CD4-positive, alpha-beta memory T cell (primary cell): ENCODE measurements at places on chromosomes 1 and 21. TPM values are rescaled to one million over a fixed set of nuclear protein-coding genes. Genes with fewer than 3 reads are reported as not detected.
A peak's percentile ranks its signal among the peaks of the same experiment; 100 is the strongest.

CDCA8 gene
- polyA plus RNA-seq = 1.2 TPM

SLC25A34 gene
- polyA plus RNA-seq = not detected

LENEP gene
- not detected for polyA plus RNA-seq

RGSL1 gene
- 0.07 TPM for polyA plus RNA-seq

ITSN1 gene
- 3.1 TPM for polyA plus RNA-seq

NIBAN1 gene
- 32.9 TPM for polyA plus RNA-seq

CFAP45 gene
- polyA plus RNA-seq = 0.15 TPM

TNFSF18 gene
- not detected for polyA plus RNA-seq

IVL gene
- polyA plus RNA-seq = not detected

RNU1-2 gene
- not detected for polyA plus RNA-seq

LRRC8D gene
- 70.1 TPM for polyA plus RNA-seq

DNA sequence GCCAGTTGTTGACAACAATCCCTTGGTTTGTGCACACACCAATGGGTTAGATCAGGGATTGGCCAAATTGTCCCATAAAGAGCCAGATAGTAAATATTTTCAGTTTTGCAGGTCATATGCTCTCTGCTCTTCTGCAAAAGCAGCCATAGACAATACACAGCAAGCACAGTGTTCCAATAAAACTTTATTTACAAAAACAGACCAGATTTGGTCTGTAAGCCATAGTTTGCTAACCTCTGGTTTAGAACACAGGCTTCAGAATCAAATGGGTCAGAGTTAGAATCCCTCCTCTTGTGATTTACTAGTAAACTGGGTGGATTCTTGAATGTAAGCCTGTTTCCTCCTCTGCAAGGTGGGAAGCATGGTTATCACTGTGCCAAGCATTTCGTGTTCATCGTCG lies 65.3 kb upstream of the EFHD2 start:
- no peaks in the 10 kb centered on the region for H3K36me3 ChIP-seq
- H3K27me3 ChIP-seq = no peaks in the 10 kb centered on the region
- peaks cover 70% of the 10 kb centered on the region for H3K4me1 ChIP-seq
- H3K27ac ChIP-seq = no peak overlapping the region
- DNase-seq = no peak
- H3K4me3 ChIP-seq = no peak overlapping the region

DNA sequence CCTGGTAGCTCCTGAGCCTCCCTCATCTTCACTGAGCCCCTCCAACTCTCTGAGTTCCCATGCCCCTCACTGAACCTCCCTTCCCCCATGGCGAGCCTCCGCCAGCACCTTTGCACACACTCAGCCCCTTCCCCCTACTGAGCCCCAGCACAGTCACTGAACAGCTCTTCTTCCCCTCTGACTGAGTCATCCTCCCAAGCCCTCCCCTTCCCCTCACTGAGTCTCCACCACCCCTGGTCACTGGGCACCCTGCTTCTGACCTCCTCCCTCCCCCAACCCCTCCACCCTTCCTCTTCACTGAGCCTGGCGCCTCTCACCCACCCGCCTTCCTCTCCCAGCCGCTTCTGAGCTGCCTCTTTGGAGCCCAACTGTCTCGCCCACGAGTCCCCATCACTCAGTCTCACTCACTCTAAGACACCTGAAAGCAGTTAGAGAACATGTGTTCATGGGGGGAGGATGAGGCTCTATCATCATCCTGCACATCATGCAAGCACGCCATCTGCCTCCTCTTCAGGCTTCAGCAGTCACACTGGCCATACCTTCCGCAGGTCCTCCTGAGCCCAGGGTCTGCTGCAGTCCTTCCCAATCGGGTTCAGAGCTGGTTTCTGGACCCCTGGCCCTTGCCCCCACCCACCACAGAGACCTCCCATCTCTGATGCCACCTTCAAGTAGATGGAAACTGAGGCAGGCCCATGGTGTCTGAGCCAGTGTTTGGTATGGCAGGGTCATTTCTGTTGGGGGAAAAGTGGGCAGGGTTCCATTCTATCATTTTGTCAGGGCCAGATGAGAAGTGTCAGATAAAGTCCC lies 2.0 kb upstream of the TRNP1 start:
- H3K27ac ChIP-seq = no peak overlapping the region
- peaks cover 14% of the 10 kb centered on the region for H3K27me3 ChIP-seq
- no peaks in the 10 kb centered on the region for H3K36me3 ChIP-seq
- H3K4me3 ChIP-seq = no peak overlapping the region

DNA sequence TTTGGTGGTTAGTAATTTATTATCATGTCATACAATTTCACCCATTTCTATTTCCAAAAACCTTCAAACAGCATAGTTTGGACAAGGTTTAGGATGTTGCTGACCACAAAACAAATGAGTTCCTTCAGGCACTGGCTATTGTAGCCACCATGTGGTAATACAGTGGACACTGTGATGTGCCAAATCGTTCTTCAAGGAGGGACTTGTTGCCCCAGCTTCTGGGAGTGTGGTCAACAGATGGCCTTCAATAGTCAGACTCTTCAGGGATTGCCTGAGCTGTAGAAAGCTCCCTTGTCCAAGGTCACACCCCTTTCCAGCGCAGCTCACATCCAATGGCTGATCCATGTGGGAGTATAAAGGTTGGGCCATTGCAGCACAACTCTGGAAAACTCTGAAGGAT lies 2.6 kb downstream of the PDE4B start:
- H3K4me1 ChIP-seq = no peaks in the 10 kb centered on the region
- peaks cover 3% of the 10 kb centered on the region for H3K27me3 ChIP-seq
- no peak overlapping the region for H3K27ac ChIP-seq
- no peak for DNase-seq
- no peaks in the 10 kb centered on the region for H3K36me3 ChIP-seq

GRCh38 chr1:151055581-151055980 lies 3.8 kb downstream of the CDC42SE1 start:
- peak overlapping the region; percentile 87 for H3K4me3 ChIP-seq
- peaks cover 46% of the 10 kb centered on the region for H3K36me3 ChIP-seq
- H3K4me1 ChIP-seq = peaks cover 72% of the 10 kb centered on the region
- no peak for DNase-seq

DNA sequence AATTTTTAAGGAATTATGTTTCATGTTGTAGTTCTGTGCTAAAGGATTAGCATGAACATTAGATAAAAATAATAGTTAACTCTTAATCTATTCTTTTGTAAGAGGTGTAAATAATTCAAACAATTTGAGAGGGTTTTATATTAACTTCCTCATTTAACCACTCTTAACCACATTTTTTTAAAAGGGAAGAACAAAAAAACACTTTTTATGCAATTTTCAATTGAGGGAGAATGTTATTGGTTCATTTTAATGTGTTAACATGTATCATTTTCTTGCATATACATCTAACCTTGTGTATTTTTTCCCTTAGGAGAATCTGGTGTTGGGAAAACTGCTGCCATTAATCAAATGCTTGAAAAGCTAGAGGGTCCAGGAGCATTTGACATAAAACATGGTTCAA lies 169.0 kb downstream of the LBR start:
- no peaks in the 10 kb centered on the region for H3K4me1 ChIP-seq
- H3K27me3 ChIP-seq = no peaks in the 10 kb centered on the region
- DNase-seq = no peak
- no peak overlapping the region for H3K4me3 ChIP-seq
- H3K36me3 ChIP-seq = no peaks in the 10 kb centered on the region
- no peak overlapping the region for H3K27ac ChIP-seq

- H3K4me1 ChIP-seq = no peaks in the 10 kb centered on the region
- no peak for DNase-seq
- no peak overlapping the region for H3K4me3 ChIP-seq
These were observed 283.9 kb downstream of the PBX1 start for GRCh38 chr1:164842870-164843269.

DNA sequence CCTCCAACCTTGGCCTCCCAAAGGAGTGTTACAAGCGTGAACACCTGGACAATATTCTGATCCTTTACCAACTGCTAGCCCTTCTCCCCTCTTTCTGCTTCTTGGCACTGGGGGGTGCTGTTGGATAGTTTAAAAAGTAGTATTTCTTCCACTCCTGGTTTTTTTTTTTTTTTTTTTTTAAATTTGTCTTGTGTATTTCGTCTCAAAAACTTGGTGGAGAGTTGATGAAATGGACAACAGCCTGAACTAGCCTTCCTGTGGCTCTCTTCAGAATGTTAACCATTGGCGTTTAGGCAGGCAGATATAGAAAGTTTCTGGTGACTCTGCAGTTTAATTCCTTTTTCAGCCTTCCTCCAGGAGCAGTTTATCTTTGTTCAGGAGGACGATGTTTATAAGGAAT lies 69.7 kb upstream of the USP24 start:
- H3K4me1 ChIP-seq = no peaks in the 10 kb centered on the region
- H3K27ac ChIP-seq = no peak overlapping the region
- H3K4me3 ChIP-seq = no peak overlapping the region
- peak; percentile 8 for DNase-seq

- no peak overlapping the region for H3K27ac ChIP-seq
- H3K4me1 ChIP-seq = peaks cover 12% of the 10 kb centered on the region
- no peak overlapping the region for H3K4me3 ChIP-seq
- H3K27me3 ChIP-seq = no peaks in the 10 kb centered on the region
- DNase-seq = no peak
These were observed 3.3 kb upstream of the CD1B start for GRCh38 chr1:158334526-158335212.

GRCh38 chr1:215201283-215201682 lies 118.7 kb downstream of the KCNK2 start:
- no peaks in the 10 kb centered on the region for H3K4me1 ChIP-seq
- no peaks in the 10 kb centered on the region for H3K36me3 ChIP-seq
- H3K27ac ChIP-seq = no peak overlapping the region
- DNase-seq = no peak
- H3K4me3 ChIP-seq = no peak overlapping the region
- H3K27me3 ChIP-seq = no peaks in the 10 kb centered on the region

DNA sequence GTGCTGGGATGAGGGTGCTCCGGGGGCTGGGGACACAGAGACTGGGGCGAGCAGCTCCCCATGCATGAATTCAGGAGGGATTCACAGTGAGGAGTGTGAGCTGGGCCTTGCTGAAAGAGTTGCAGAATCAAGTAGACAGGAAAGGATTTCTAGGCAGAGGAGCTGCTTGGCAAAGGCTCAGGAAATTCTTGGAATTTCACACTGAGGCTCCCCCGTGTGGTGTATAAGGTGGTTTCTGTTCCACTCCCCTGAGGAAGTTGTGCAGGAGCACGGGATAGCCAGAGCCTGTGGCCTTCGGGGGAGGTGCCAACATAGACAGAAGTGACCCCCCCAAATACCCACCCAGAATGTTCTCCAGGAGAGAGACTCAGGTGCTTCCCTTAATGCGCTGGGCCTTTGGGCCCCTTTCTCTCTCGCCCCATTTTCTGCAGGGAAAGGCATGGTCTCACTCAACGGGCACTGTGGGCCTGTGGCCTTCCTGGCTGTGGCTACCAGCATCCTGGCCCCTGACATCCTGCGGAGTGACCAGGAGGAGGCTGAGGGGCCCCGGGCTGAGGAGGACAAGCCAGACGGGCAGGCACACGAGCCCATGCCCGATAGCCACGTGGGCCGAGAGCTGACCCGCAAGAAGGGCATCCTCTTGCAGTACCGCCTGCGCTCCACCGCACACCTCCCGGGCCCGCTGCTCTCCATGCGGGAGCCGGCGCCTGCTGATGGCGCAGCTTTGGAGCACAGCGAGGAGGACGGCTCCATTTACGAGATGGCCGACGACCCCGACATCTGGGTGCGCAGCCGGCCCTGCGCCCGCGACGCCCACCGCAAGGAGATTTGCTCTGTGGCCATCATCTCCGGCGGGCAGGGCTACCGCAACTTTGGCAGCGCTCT lies 58.5 kb upstream of the ACTL8 start:
- no peak for DNase-seq
- H3K4me1 ChIP-seq = no peaks in the 10 kb centered on the region
- H3K27me3 ChIP-seq = no peaks in the 10 kb centered on the region
- H3K4me3 ChIP-seq = no peak overlapping the region
- H3K36me3 ChIP-seq = no peaks in the 10 kb centered on the region

- H3K27ac ChIP-seq = no peak overlapping the region
- no peaks in the 10 kb centered on the region for H3K4me1 ChIP-seq
- no peak for DNase-seq
- H3K27me3 ChIP-seq = no peaks in the 10 kb centered on the region
These were observed 184.1 kb downstream of the ZBTB18 start for GRCh38 chr1:244235157-244235556.

- peaks cover 29% of the 10 kb centered on the region for H3K36me3 ChIP-seq
- peaks cover 2% of the 10 kb centered on the region for H3K4me1 ChIP-seq
- no peak overlapping the region for H3K27ac ChIP-seq
- no peak for DNase-seq
- H3K4me3 ChIP-seq = no peak overlapping the region
- H3K27me3 ChIP-seq = no peaks in the 10 kb centered on the region
These were observed 549 bp downstream of the MSH4 start for GRCh38 chr1:75797273-75797588.

GRCh38 chr1:232709386-232709785 lies 79.5 kb upstream of the SIPA1L2 start:
- no peak for DNase-seq

- H3K36me3 ChIP-seq = no peaks in the 10 kb centered on the region
- no peak overlapping the region for H3K4me3 ChIP-seq
- H3K27me3 ChIP-seq = no peaks in the 10 kb centered on the region
- no peak overlapping the region for H3K27ac ChIP-seq
These were observed 97.6 kb upstream of the DYNLT5 start for GRCh38 chr1:66654643-66655042.

- no peak for DNase-seq
- peaks cover 13% of the 10 kb centered on the region for H3K36me3 ChIP-seq
- peak overlapping the region; percentile 72 for H3K4me3 ChIP-seq
- H3K4me1 ChIP-seq = peaks cover 66% of the 10 kb centered on the region
- H3K27me3 ChIP-seq = no peaks in the 10 kb centered on the region
- no peak overlapping the region for H3K27ac ChIP-seq
These were observed 1.8 kb downstream of the ZBED6 start for GRCh38 chr1:203797216-203797615.

DNA sequence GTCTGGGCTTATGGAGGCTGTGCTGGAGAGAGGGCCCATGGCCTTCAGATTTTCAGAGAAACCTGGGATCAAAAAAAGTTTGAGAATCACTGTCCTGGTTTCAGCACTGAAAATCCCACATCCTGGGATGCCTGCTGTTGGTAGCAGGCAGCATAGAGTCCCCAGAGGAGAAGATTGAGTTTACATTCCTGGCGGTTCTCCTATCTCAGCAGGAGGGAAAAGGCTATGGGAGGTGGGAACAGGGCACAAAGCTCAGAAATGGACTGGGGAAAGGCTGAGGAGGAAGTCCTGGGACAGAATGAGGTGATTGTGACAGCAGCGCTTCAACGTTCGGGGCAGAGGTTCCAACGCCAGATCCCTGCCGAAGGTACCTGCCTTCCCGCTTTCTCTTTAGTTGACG lies 103.4 kb downstream of the ETS2 start:
- no peaks in the 10 kb centered on the region for H3K27me3 ChIP-seq
- H3K4me3 ChIP-seq = no peak overlapping the region
- H3K4me1 ChIP-seq = no peaks in the 10 kb centered on the region
- no peaks in the 10 kb centered on the region for H3K36me3 ChIP-seq

- no peaks in the 10 kb centered on the region for H3K36me3 ChIP-seq
- H3K4me3 ChIP-seq = no peak overlapping the region
- H3K27ac ChIP-seq = no peak overlapping the region
These were observed 163.2 kb upstream of the NBPF11 start for GRCh38 chr1:148315071-148315811.
